Mammary epithelial cell (primary cell): ENCODE measurements at places on chromosomes 6 and 20.

- no peak for DNase-seq
Observed at GRCh38 chr20:52622081-52622480, 350.1 kb upstream of the TSHZ2 start.

DNA sequence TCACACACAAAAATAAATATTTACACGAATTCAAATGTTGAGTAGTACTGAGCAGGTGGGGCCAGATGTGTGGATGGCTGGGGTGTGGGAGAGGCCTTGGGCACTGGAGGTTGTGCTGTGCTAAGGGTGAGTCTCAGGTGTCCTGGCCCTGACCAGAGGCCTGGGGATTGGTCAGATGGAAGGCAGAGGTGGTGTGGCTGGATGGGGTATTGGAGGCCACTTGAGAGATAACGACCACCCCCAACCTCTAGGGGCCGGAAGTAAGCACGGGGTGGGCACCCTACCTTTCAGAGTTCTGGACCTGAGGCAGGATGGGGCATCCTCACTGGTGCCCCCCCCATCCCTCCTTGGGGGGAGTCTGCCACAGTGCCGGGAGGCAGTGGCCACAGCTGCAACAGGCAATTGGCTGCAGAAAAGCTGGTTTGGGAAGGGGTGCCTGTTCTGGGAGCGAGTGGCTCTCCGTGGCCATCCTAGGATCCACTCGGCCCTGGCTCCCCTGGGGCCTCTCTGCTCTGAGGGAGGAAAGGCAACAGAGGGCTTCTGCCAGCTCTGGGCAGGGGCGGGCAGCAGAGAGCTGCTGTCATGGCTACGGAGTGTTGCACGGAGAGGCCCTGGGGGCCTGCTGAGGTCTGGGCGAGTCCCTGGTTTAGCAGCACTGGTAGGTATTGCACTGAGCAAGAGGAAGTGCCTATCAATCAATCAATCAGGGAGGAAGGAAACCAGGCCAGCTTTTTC is 87.6 kb downstream of the ASXL1 start:
- DNase-seq, result no peak

DNA sequence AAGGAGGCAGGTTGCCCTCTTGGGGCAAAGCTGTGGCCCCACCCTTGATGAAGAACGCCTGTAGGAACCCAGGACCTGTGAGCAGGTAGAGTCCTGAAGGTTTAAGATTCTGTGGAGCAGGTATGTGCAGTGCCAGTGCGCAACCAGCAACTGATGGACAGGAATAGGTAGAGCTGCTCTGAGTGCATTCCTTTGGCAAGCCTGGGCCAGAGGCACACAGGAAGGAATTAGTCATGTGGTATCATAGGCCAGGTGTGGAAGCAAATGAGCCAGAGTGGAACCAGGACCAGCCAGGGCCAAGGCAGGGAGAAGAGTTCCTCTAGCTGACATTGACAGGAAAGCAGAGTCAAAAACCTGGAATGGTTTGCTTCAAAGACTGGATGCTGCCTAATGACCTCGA is 1.4 kb upstream of the KHDC1 start:
- DNase-seq, result peak; percentile 97

DNA sequence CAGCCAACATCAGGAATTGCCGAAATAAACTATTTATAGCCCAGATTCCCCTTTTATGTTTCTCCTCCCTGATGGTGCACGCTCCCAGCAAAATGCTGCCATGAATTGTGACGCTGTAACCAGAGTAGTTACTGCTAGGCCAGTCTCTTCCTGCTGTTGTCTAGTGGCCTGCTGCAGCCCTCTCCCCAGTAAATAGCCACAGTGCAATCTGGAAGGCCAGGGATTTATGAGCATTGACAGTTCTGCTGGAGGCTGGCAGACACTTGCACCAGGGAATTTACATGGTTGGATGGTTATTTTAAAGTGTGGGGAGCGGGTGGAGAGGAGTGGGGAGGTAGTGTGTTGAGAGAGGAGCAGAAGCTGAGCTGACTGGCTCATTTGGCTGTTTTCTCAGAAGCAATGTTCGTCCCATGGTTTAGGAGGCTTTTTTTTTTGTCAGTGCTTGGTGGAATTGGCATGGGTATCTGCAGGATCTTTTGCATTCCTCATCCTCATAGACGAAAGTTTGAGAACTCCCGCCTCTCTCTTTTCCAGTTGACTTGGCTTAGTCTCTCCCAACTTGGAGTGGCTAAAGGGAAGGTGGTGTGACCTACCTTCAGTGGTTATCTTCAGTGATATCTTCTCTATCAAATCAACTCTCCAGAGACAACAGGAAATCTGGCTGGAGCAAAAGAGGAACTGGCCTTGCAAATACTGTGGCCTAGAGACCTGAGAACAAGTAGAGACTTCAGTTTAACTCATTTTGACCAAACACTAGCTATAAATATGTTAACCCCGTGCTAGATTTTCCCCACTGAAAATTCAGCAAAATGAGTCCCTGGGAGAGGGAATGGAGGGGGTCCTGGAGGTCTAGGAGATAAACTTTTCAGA is 99.3 kb upstream of the VSTM2L start:
- DNase-seq, result no peak

DNA sequence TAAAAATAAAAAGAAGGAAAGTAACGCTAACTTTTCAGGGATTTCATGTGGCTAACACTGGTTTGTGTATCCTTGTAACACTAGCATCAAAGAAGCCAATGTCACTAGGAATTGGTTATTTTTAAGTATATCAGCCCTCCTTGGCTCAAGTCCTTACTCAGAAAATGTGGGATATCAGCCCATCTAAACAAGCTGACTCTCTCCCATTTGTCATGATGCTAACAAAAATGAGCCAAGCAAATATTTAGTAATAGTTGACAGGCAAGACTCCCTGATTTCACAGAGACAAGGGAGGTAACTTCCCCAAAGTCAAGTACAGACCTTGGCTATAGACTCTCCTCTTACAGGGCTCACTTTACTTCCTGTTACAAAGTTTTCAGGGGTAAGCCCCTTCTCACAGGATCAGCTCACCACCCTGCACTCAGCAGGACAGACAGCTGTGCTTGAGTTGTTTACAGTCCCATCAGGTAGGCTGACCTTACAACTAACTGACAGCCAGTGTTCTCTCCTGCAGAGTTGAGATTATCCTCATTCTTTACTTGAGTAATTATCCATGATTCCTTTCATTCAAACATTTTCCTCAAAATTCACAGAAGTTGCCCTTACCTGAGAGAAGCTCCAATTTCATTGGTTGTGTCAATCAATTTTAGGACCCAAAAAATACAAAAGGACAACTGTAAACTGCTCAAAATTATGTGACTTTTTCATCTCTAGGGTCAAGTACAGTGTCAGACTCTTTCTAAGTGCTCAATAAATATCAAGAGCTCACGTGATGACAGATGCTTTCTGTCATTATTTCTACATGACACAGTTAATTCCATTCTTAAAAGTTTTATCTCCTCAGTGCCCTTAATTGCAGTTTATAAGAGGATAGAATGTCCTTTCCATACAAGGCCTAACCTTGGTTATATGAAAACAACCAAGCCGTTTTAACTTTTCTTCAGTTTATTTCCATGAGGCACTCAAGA is 38.1 kb upstream of the BMP5 start:
- DNase-seq, result no peak
